ENCODE measurements at places on chromosomes 6 and 20.

DNA sequence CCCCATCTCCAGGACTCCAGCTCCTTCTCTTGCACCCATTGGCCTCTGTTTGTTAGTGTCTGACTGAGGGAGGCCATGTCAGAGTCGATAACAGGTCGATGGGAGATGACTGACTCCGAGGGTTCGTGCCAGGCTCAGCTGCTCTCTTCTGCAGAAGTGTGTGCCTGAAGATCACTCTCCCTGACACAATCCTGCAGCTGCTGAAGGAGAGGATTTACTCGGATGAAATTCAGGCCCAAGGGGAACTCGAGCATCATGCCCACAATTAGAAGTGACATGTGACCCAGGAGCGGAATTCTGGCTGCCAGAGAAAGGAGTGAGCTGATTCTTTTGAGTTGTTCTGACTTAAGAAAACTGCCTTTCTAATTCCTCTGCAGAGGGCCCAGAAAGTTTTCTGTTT lies 318.2 kb downstream of the MAFB start:
- no peak for DNase-seq

DNA sequence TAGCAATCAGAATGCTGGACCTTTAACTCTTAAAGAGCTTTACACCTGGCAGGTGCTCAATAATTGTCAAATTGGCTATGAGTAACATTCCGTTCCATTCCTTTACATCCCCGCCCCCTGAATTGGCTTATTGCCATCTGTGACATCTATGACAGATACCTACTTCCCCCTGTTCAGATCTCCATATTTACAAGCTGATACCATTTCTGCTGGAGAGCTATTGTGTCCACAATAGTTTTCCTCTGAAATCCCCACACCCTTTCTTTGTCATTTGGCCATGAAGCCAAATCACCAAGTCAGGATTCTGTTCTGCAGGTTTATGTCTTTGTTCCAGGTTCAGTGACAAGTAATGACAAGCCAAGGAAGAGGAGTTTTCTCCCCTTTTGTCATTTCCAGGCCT lies 3.2 kb downstream of the CDH26 start:
- no peak for DNase-seq

GRCh38 chr6:26300359-26300758 lies 64.6 kb upstream of the BTN3A2 start:
- DNase-seq = no peak

DNA sequence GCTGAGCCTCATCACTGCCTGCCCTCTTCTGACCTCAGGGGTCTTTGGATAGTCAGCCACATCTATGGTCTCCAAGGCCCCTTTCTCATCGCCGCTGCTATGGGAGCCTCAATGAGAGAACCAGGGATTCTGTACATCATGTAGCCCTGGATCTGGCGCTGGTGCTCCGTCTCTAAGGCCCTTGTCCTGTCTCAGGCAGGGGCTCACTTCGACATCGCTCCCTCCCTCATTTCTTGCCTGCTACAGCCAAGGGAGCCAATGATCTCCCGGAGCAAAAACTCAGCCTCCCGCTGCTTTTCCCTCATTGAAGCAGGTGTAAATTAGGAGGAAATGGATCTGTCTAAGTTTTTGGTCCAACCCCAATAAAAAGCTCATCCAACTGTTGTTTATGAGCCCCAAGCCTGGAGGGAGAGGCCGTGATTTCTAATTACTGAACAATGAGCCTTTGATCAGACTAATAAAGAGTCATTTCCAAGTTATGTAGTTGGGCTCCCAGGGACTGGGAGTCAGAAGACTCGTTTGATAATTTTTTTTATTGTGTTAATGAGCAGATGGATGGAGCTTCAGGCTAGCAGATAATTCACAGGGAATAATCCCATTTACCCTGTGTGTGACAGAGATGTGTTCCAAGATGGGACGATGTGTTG lies 30.9 kb downstream of the LBP start:
- DNase-seq = no peak

DNA sequence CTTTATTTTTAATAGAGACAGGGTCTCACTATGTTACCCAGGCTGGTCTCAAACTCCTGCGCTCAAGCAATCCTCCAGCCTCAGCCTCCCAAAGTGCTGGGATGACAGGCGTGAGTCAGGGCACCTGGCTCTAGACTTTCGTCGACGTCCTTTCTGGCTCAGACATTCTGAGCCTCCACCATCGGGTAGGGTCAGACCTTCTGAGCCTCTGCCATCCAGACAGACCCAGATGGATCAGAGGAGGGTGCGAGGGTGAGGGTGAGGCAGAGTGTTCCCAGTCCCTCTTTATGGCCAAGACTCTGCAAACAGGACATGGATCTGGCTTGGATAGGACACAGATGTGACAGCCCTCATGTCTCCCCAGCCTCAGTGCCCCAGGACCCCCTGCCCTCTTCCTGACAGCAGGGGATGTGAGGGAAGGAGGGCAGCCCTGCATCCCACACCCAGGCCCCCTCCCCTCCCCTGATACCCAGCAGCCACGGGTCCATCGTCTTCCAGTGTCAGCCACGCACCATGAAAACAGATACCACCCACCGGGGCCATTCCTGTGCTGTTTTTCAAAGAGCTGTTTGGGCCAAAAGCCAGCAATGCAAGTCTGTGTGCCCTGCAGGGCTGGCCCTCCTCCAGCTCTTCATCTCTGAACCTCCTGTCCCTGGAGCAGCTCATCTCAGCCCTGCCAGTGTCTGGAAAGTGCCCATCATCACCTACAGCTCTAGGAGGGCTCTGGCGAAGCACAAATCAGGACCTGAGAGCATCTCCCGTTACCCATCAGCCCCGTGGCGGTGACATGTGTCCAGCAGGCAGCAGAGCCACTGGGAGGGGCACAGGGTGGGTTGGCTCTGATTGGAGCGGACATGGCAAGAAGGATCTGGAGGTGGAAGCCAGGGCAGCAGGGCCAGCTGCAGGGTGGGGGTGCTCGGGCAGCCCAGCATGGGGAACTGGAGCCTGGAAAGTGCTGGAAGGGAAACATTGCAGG lies 208.4 kb downstream of the PREX1 start:
- no peak for DNase-seq

DNA sequence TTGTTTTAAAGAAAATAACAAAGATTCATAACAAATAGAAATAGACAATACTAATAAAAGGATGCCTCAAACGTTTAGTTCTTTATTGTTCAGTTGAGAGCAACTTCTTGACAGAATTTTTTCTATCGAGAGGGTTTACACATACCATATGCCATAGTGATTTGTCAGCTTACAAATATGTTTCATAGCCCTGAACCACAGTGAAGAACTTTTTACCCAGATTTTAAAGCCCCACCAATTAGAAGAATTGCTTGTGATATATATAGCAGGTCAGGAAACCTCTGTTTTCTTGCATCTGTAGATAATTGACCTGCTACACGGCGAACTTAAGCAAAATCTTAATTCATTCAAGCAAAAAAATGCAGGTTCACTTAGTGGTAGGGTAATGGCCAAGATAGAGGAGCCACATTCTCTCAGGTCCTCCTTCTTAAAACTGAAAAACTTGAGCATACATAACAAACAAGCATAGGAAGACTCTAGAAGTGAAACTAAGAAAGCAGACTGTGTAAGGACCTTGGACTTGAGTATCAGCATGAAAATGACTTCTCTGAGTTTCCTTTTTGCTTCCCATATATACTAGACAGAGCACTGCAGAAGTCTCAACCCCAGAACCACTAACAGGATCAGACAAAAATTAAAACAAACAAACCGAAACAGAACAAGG lies 39.5 kb downstream of the CRISP1 start:
- no peak for DNase-seq

DNA sequence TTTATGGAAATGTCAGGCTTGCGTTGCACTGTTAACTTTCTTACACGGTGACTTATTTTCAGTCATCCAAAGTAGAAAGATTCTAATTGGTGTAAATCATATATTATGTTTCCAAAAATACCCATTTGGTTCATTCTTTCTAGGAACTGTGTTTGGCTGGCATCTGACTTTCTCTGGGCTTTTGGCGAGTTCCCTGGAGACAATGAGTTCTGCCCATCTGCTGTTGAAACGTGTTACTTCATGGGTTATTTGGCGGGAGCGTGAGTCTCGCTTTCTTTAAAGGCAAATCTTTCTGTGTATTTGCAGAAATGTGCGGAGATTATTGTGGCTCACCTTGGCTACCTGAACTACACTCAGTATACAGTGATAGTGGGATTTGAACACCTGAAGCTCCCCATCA lies 29.5 kb downstream of the TMEM181 start:
- no peak for DNase-seq

DNA sequence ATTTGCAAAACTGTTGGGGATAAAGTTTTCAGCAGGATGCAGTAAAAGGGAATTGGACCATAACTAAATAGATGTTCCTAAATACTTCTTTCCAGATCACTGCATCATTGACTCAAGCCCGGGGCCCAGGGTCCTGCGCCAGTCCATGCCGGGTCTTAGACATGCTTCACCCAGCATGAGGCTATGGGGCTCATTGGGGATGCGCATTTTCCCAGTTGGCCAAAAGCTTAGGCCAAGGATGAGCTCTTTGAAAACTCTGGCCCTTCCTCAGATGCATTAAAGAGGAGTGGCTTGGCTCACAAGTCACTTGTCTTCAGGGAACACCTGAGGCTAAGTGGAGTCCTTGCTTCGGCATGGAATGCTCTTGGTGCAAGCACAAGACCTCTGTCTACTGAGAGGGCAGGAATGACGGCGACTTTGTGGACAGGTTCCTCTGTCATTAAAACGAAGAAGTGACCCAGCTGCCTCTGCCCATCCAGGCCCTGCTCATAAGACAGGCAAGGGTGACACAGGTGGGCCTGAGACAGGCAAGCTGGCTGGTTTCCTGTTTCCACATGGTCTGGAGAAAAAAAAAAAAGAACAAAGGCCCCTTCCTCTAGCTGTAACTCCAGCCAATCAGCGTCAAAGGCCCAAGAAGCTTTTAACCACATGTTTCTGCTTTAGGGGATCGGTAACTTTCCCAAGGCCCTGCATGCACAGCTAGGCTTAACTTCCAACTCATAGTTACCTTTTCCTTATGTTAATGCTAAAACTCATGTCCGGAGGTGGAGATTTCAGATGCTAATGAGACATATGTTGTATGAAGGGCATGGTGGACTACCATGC lies 81.4 kb upstream of the CDH4 start:
- DNase-seq = no peak

- DNase-seq = peak; percentile 92
These were observed at the start of gene ULBP2 for GRCh38 chr6:149941583-149942460. ULBP2 (plus strand) TSS chr6:149942014; CDS start chr6:149942073, 59 bp downstream.

DNA sequence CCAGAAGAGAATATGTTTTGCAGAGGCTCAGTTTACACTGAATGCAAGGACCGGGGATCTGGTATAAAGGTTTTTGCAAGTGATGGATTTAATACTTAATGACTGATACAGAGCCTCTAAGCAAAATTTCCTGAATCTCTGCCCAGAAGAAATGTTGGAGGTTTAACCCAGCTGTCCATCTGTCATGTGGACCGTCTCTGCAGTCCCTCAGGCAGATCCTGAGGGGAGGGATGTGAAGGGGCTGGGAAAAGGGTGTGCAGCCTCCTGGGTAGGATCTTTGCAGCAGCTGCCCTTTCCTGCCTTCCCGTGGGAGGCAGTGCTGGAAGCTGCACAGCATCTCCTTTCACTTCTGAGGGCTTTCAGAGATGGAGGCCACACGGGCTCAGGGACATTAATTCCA lies 207.0 kb downstream of the SLC24A3 start:
- no peak for DNase-seq

DNA sequence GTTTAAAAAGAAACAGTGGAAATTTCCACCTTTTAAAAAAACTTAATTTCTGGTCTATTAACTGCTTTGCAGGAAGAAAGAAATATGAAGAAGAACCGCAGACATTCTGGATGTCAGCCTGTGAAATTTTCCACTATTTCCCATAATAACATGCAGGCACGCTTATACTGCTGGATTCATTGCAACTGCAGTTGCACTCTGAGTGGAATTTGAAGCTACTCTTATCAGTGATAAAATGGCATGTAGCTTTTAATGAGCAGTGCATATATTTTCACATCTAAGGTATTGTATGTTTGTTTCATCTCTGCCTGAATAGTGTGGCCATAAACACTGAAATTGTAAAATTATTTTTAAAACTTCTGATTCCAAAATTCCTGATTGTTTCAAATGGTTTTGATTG lies 28.2 kb downstream of the NCOA3 start:
- no peak for DNase-seq

DNA sequence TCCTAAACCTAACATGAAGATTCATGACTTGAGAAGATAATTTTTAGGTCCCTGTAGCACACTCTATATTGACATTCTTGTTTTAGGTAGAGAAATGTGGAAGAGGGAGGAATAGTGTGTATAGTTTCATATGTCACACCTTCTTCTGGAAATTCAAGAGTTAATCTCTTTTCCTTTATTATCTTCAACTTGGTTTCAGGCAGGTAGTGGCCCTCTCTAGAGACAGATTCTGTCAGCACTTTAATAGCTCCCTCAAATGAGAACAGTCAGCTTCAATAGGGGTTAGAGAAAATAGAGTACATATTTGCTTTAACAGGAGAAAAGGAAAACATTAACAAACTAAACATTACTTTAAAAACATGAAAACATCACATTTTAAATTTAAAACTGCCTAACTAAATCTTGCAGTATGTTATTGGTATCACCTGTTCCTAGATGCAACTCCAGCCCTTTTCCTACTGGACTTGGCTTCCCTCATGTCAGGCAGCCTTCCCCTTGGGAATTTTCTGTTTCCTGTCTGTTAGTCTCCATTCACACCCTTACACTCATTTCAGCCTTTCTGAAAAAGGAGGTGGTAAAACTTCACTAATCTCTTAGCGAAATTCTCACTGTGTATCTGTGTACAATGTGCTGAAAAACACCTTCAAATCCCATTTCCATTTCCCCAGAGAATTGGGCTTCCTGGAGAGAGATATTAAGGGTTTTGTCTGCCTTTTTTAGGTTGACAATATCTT lies 192.3 kb upstream of the RNF217 start:
- no peak for DNase-seq

GRCh38 chr6:113859349-113860180 lies 2.4 kb downstream of the MARCKS start:
- no peak for DNase-seq

DNA sequence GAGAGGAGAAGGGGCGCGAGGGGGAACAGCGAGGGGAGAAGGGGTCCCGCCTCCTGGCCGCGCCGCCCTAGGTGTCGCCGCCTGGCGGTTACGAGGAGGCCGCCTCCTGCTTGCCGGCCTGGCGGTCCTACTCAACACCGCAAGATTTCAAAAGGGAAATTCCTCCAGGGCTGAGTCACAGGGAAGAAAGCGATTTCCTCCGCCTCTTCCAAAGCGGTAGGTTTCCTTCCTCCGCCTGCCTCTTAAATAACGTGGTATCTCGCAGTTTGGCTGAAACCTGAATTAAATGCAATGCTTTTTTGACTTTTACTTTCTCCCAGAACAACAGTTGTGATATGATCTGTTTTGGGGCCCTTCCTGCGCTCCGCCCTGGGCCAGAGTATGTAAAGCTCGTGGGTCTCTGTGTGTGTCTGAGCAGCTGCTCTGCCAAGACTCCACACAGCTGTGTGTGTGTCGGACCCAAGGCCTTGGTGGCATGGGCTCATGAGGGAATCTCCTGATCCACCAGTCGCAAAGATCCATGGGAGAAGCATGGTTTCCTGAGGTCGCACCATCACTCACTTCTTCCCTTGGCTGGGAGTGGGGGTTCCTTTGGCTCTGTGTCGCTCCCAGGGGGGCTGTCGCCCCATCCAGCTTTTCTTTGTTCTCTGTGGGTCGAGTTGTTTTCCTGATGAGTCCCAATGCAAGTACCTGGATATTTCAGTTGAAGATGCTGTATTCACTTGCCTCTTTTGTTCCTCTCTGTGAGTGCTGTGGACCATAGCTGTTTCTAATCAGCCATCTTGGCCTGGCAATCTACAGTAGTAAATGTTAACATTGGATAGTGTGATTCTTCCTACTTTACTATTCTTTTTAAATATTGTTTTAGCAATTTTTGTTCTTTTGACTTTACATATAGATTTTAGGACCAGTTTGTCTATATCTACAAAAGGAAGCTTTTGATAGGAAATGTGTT lies 31.6 kb upstream of the NOTCH4 start:
- DNase-seq = peak; percentile 72
